ENCODE measurements at places on chromosomes 3 and 15.

DNA sequence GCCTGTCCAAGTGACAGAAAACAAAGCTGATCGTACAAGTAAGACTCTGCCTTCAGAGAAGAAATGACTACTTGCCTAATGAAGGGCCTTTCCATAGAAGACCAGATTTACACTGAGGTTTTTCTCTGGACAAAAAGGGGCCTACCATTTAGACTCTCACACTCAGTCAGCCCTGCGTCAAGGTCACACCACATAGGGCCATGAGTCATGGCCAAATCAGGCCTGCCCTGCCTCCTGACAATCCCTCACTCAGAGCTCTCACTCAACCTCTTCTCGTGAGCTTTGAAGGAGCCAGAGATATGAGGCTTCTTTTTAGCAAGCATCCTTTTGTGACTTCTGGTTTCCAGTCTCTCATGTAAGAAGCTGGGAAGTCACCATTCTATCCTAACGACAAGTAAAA, 68.1 kb upstream of the NMNAT3 start:
- no peak for DNase-seq

DNA sequence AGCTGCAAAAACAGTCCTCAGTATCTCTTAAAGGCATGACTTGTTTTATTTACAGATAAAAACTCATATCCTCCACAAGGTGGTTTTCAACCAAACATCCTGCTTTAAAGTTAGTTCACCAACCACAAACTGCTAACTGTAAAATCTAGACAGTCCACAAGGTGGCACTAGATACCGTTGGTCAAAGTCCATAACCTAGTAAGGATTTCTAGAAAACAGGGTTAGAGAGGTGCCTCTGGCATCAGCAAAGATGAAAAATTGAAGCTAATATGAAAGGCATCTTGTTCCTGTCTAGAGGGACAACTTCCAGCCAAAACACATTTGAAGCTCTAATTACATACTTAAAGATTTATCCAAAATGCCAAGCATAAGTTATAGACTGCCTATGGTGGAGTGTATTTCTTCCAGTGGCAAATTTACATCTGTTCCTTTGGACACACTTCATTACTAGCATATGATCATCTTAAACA, 56.0 kb downstream of the ZMAT3 start:
- peak; percentile 57 for DNase-seq

DNA sequence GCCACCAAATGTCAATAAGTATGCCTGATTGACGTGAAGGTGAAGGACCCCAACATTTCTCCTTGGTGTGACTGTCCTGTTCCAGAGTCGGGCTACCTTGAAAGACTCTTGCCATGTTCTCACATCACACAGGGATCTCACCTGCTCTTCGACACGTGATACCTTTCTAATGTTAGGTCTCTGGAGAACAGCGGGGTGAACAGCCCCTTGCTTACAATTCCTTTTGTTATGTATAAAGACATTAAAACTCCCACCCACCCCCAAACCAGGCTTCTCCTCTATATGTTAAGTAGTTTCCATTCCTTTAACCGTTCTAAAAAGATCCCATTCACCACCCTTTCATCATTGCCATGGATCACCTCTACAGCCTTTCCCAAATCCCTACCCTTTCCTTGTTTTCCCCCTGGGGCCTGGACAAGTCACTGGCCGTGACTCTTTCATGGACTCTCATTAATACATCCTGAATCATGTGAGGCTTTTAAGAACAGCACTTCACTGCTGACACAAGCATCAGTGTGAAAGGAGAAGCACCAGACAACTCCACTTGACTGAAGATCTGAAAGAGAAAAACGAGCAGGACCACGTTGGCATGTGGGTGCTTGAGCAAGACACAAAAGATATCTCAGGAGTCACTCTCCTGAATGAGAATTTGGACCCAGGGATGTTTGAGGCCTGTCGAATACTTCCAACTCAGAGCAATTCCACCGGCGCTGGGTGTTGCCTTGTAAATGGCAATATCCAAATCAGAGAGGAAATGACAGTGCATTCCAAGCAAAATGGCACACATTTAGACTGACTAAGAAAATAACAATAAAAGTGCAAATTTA, 115.0 kb downstream of the FOXP1 start:
- DNase-seq, result no peak

DNA sequence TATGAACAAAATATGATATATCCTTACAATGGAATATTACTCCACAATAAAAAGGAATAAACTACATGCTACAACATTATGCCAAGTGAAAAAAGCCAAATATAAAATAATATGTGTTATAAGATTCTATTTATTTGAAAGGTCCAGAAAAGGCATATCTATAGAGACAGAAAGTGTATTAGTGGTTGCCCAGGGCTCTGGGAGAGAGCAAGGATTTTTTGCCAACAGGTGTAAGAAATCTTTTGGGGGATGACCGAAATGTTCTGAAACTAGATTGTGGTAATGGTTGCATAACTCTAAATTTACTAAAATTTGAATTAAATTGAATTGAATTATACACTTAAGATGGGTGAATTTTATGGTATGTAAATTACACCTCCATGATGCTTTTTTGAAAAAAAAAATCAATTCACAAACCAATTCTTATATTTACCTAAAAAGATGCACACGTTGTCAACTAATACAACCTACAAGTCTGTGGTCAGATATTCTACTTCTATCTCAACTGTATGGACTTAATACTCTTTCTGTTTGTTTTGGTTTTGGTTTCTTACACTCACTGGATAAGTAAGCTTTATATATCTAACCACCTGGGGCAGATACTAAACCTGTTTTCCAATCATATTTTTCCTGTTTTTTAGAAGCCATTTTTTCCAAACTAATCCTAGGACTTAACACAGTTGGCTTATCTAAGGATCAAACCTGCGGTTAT, 75.8 kb downstream of the FBN1 start:
- no peak for DNase-seq

DNA sequence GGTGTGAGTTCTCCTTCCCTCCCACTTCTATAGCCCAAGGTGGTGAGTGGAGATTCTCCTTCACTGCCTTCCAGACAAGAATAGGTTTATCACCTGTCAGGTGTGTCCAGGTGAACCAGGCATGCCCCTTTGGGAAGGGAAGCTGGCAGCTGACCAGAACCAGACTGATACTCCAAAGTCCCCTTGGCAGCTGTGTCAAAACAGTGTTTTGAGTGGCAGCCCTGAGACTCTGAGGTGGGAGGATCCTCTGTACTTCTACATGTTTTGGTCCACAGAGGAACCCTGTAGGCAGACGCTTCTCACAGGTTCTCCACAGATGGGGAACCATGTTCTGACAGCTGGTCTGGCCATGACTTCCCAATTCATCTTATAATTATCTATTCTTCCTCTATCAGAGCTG, 30.1 kb downstream of the ISL2 start:
- no peak for DNase-seq

DNA sequence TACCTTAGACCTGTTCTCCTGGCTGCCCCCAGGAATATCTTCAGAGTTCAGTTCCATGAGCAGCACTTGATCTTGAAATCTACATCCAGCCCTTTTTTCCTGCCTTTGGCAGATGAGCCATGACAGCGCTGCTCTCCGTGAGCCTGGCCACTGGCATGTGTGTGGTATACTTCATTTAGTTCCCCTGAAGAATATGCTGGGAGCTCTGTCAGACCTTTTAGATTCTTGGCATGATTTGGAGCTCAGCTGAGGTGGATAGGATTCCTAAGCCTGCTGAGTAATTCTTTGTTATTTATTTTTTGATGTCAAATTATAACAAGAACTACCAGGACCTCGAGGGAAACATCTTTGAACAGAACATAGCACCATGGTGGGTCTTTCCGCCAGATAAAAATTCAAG, 121.7 kb downstream of the EDEM1 start:
- DNase-seq, result no peak

DNA sequence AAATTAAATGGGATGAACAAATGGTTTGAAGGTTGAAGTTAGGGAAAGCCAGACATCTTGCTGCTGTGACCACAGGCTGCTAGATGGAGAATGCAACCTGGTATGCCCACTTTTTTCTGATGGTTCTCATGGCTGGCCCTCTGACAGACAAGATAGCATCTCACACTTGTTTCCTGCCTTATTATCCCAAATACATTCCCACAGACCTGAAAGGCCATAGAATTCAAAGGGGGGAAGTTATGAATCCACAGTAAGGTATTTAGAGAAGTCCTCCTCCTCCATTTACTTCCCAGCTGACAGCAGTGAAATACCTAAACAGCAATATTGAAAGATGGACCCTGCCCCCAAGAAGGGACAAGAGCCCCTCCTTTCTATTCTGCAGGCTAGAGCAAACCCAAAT, 32.4 kb downstream of the LEO1 start:
- DNase-seq, result no peak

GRCh38 chr15:42344763-42345162, 14.5 kb upstream of the CAPN3 start:
- DNase-seq, result no peak

DNA sequence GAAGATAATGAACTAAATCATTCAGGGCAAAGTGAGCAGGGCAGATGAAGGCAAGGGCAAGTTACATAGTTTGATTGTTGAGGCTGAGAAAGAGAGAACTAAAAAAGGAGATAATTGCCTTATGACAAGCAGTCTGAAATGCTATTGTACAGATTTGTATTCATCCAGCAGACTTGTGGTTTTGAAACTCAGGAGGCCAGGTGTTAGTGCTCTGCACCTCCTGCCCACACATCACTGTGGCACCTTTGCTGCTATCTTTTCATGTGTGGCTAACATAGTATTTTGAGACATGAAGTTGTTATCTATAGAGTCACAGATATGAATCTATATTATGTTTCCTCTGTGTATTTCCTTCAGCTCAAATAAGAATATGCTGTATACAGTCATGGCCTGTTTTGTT, 24.3 kb upstream of the SUCLG2 start:
- no peak for DNase-seq

DNA sequence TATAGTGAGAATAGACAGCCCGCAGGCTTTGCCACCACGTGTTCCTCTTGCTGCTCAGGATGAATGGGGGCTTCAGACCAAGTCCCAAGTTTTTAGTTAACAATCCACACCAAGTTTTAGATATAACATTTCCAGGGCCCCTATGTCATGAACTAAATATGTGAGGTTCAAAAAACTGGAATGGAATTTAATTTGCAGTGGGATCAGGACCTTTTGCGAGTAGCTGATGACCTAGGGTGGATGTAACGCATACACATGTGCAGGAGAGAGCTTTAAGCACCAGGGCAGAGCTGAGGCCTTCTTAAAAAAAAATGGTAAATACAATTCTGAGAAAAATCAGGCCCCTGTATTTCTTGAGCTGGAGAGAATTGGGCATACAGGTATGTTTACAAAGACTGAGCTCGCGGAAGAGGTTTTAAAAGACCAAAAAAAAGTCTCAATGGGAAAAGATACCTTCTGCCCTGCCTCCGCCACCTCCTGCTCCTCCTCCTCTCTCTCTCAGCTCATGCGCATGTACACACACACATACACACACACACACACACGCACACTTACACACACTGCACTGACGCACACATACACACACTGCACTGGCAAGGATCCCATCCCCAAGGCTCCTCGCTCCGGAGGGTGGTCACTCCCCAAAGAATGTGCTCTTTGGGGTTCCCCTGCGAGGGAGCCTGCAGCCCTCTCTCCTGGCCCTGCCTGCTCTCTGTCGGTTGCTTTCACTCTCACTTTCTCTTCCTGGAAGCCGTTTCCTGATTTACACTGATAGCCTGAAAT, 48.2 kb upstream of the IGF1R start:
- DNase-seq, result peak; percentile 51

DNA sequence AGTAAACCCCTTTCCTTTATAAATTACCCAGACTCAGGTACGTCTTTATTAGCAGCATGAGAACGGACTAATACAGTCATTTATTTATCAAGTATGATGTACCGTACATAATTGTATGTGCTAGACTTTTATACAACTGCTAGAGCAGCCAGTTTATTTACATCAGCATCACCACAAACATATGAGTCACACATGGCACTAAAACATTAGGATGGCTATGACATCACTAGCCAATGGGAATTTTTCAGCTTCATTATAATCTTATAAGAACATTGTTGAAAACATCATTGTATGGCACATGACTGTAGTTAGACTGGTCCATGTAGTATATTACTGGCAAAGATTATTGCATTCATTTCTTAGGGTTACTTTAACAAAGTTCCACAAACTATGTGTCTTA, 121.7 kb downstream of the ZMAT3 start:
- DNase-seq, result no peak

DNA sequence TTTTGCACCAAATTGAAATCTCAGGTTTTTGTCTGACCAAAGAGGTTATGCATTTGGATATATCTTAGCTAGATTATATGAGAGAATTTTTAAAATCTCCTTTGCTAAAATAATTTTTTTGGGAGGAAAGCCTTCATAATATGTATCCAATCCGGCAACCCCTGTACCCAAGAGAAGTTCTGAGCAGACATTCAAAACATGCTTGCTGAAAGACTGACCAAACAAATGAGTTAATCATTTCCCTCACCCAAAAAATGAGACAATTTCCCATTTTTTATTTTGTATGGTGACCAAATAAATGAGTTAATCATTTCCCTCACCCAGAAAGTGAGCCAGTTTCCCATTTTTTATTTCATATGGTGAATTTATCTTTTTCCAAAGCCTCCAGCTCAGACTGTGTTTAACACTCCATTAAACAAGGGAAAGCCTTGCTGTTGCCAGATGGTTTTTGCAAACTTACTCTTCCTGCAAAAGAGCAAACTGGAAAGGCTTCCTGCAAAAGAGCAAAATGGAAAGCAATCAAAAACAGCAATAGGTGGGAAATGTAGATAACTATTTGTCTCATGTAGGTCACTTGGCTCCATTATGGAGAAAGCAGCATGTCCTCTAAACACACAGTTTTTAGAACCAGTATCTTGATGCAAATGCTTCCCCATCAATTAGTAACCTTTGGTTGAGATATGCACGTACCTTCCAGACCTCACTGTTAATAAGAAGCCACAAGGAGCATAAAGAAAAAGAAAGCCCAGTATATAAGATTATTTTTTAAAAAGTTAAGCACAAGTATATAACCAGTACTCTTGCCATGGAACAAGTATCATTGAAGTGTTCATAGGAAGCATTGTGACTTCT, 78.4 kb upstream of the OSTN start:
- DNase-seq, result no peak

GRCh38 chr3:155231792-155232191, 61.7 kb downstream of the STRIT1 start:
- DNase-seq, result no peak

DNA sequence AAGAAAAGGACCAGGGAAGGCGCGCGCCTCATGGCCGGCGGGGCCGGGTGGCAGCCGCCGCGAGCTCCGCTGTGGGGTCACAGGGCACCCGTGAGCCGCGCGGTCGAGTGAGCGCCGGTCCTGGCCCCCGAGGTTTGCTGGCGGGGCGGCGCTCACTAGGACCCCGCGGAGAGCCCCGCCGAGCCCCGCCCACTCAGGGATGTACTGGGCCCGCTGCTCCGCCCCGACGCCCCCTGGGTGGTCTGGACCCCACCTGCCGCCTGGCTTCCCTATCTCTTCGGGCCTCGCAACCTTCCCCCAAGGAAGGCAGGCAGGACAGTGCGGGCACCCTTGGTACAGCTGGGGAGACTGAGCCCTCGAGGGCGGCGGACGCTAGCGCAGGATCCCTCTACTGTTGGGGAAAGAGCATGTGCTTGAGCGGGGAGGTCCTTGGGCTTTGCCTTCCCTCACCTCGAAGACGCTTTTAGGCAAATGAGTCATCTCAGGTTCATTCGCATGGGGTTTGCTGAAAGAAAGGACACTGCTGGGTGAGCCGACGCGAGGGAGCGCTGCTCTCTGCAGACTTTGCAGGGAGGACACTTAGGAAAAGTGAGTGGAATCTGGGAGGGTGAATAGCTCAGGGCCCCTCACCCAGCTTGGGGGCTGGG, at the start of gene CHRNB4:
Gene CHRNB4, minus strand, starts transcription at position 109 of the 647 bp plus-strand sequence. Its CDS starts 77 bp downstream, at position 32.
- peak; percentile 34 for DNase-seq
